ENCODE measurements at places on chromosomes 5 and 9.

DNA sequence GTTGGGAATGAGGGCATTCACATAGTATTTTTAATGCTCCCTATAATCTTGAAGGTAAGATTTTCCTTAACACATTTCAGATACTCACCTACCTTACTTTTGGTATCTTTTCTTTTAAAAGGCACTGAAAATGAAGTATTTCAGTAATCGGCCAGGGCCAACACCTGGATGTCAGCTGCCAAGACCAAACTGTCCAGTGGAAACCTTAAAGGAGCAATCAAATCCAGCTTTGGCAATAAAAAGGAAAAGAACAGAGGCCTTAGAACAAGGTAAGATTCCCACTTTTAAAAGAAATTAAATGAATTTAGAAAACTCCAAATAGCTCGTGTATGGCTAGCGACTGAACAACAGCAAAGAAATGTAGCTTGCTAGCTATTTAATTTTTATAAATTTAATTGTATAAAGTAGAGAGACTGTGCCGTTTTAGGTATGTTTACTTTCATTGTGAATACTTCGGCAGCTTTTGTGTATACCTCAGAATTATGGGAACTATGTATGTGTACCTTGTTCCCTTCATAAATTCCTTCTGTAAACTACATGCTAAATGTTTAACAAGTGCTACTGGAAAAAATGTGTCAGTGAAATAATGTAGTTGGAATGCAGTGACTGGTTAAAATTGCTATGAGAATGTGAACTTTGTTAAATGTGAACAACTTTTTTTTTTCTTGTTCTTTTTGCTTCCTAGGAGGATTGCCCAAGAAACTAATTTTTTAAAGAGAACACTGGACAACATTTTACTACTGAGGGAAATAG, 41.9 kb downstream of the CDK7 start:
- no peak for DNase-seq

- DNase-seq = no peak
These were observed 30.5 kb downstream of the PPP3R2 start for GRCh38 chr9:101564252-101564651.

DNA sequence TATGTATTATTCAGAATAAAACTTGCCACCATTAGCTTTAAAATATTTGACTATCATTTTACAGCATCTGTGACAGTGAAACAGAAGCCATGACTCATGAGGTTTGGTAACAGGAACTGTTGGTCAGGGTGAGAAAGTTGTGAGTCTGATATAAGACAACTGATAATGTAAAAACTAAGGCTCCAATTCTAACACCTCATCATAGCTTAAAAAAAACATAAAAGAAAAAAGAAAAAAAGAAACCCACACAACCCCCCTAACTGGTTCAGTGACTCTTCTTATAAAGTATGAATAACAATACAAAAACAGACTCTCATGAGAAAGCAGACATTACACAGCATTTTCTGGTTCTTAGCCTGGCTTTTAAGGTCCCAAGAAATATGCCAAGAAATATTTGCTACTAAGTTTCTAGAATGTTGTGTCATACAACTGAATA, 85.8 kb downstream of the MRPS27 start:
- DNase-seq = no peak

DNA sequence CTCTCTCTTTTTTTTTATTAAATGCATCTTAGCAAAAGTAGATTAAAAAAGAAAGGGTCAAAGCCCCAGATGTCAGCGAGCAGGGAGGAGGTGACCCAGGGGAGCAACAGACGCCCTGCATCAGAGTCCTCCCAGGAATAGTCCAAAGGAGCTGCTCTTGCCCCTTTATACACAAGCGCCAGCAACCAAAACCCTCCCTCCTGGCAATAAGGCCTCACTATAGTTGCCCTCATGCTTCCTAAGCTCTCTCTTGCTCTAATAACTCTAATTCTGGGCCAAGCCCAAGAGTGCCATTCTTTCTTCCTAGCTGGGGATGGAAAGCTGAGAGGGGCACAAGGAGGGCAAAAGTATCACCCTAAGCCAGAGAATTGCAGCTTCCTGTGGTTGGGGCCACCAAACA, 26.3 kb downstream of the PCDHGC5 start:
- no peak for DNase-seq

DNA sequence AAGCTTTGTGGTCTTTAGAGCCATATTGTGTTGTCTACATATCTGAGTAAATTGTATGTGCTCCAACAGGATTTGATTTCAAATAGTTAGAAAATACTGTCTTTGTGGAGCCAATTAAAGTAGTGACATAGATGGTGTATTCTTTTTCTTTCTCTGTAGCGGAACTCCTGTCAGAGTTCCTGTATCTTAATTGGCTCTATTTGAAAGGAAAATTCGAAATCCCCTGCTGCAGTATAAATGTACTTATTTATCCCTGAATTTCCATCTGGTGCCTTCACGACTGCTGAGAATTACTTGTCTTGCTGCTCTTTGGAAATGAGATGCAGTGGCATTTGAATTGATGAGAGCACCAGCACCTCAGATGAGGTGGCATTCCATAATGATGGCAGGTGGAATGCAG, 546.7 kb upstream of the SGCD start:
- DNase-seq = no peak

DNA sequence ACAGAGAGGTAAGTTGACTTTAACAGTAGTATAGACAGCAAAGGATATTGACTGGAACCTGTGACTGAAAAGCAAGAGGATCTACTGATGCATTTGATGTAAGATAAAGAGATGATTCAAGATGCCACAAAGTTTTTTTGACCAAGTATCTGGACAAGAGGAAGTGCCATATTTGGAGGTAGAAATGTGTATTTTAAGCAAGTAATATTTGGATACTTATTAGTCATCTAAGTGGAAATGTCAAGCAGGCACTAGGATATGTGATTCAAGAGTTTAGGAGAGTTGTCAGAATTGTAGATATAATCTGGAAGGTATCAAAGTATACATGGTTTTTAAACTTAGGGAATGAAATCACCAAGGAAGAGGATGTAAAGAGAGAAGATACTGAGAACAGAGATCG, 686.1 kb upstream of the CHD1 start:
- no peak for DNase-seq

- DNase-seq = no peak
These were observed 69.8 kb downstream of the CNTLN start for GRCh38 chr9:17204611-17205152.

- DNase-seq = no peak
These were observed 437.0 kb upstream of the TRPC7 start for GRCh38 chr5:136802383-136802782.

- DNase-seq = no peak
These were observed 1262.6 kb downstream of the EFNA5 start for GRCh38 chr5:106408141-106408540.

GRCh38 chr5:16585041-16585667, 31.6 kb downstream of the RETREG1 start:
- DNase-seq = no peak

- DNase-seq = no peak
These were observed 4.8 kb downstream of the IRX1 start for GRCh38 chr5:3600106-3601060.

- no peak for DNase-seq
These were observed 292.8 kb downstream of the ARL15 start for GRCh38 chr5:54017580-54017979.

DNA sequence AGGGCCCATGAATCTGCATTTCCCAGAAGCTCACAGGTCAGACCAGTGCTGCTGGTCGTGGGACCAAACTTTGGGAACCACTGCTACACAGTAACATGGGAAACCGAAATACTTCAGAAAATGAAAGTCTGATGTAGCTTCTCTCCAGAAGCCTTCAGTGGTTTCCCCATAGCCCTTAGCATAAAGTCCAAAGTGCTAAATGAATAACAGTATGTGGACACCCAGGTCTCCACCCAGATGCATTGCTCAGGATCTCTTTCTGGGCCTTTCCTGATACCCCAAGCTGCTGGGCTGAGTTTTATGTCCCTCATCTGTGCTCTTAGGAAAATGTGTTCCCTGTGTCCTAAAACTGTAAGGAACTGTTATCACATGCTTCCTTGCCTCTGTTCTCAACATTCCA, 100.4 kb downstream of the NFIB start:
- no peak for DNase-seq

DNA sequence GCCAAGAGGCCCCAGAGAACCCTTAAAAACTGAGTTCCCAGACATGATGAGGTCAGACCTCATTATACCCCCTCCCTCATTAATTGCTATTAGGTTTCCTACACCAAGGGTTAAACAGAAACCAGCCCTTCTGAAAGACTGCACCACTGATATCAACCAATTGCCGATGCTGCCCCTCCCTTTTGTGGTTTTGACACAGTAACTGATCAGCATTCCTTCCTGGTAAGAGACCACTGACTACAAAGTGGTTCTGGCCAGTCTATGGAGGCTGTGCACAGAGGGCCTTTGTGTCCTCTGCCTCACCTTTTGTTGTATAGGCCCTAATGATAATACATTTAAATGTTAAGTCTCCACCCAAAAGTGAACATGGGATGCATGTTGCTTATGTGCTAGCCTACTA, 201.5 kb downstream of the FRMD3 start:
- no peak for DNase-seq

DNA sequence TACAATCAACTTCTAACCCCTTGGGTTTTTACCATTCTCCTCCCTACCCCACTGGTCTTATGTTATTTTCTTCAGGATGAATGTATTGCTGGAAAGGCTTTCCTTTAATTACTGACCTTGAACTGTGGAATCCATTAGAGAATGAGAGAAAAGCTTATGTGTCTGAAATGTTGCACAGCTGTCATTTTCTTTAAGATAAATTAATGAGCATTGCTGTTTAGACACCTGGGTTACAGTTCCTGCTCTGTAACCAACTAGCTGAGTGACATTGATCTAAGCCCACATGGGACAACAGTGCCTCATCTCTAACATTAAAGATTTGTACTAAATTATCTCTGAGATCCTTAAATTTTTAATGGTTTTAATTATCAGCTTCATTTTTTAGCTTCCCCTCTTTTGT, 507.0 kb downstream of the TAF11L14 start:
- DNase-seq = no peak

- DNase-seq = no peak
These were observed 18.7 kb downstream of the ORM2 start for GRCh38 chr9:114348261-114348905.

DNA sequence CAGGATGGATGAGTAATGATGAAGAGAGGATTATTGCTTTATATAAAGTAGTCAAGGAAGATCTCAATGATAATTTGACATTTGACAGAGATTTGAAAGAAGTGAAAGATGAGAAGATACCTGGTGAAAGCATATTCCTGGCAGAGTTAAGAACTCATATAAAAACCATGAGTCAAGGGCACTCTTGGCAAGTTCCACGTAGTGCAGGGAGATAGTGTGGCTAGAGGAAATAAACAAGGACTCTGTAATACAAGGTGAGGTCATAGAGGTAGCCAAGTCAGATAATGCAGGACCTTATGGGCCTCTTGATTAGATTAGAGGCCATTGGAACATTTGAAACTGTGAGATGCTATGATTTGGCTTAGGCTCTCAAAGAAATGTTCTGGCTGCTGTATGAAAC, 72.3 kb downstream of the HCN1 start:
- DNase-seq = no peak

DNA sequence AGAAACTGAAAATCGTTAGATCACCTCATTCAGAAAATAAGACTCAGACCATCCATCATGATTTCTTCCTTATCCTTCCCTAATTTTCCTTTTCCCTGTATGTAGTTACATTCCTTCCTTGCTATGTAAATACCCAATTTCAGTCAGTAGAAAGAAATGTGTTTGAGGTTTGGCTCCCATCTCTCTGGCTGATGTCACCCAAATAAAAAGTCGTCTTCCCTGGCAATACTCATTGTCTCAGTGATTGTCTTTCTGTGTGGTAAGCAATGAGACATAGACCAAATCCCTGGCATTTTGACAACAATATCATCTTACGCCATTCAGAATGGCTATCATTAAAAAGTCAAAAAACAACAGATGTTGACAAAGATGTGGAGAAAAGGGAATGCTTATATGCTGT, 303.9 kb upstream of the EDIL3 start:
- no peak for DNase-seq

GRCh38 chr5:107705402-107706014, 34.8 kb upstream of the EFNA5 start:
- DNase-seq = no peak

DNA sequence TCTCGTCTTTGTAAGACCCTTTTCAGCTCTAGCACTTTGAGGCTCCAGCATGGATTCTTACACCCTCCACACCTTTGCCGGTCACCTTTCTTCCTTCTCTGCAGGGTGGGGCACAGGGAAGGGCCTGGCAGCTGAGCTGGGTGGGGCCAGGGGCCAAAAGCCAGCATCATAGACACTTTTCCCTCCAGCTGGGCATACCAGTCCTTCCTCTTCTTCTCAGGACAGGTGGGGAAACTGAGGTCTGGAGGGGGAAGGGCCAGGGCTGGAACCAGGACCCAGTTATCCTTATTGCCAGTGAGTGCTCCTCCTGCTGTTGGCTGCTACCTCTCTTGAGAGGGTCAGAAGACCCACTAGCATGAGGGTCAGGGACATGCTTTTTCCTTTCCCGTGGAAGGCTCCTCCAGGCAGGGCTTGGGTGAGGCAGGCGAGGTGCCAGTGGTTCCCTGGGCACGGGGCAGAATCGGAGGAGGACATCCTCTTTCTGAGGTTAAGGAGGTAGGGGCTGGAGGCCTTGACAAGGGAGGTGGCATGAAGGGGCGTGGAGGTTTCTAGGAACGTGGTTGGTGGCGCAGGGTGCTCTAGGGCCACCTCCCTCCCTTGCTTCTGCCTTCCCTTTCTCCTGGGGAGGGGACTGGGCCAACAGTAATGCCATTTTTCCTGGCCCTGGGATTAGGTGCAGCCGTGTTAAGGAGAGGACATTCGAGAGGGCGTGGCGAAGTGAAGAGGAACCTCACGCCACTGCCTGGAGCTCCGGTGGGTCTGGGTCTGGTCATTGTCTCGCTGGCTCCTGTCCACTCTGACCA, at the start of gene NDST1:
TSS of gene NDST1 (plus strand) at position 658 of the 803 bp plus-strand sequence. CDS start 13,124 bp downstream, outside the sequence.
- DNase-seq = no peak

GRCh38 chr9:12847561-12847960, 72.7 kb downstream of the LURAP1L start:
- DNase-seq = no peak
